CD4-positive, alpha-beta T cell treated with Interleukin-17A for 4 hours (primary cell): ENCODE measurements at places on chromosomes 12 and 14.

DNA sequence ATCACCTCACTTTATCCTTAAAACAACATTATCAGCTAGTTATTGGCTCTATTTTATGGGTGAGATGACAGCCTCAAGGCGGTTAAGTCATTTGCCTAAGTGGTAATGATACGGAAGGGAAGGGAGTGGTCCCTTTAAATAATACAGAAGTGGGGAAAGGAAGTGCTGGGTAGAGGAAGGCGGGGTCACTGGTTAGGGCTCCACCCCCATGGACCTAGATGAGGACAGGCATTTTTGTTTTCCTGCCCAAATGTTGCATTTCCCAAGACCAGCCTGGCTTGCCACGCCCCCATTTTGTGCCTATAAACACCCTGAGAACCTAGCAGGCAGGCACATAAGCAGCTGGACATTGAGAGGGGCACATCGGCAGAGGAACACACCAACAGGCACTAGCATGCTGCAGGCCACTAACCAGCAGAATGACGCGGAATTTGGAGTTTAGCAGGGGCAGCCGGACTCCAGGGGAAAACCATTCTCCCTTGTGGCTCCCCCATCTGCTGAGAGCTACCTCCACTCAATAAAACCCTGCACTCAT lies 100.9 kb downstream of the EPS8 start:
- no peak for DNase-seq

- no peak for DNase-seq
Observed at GRCh38 chr14:101879529-101880336, 84.6 kb upstream of the DYNC1H1 start.

GRCh38 chr12:61985830-61986229 lies 274.4 kb upstream of the USP15 start:
- no peak for DNase-seq

DNA sequence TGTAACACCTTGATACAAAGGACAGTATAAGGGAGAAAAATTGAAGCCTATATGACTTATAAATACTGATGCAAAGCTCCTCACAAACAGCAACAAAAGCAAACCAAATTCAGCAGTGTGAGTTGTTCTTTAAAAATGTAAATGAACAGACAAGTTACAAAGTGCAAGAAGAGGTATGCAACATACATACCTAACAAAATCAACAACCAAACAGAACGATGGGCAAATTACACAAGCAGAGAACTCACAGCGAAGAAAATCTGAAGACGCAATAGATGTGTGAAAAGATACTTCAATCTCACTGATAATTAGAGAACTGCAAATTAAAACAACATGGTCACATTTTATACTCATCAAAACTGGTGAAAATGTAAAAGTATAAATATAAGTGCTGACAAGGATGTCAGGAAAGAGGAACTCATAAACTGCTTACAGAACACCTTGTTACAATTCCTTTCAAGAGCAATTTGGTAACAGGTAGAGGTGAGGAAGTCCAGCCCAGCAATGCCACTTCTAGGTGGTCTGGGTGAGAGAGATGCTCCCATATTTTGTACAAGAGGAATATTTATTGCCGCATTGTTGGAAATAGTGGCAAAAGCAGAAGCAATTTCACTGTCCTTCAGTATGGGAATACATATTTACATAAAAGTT lies 47.3 kb downstream of the CORO1C start:
- DNase-seq: no peak

DNA sequence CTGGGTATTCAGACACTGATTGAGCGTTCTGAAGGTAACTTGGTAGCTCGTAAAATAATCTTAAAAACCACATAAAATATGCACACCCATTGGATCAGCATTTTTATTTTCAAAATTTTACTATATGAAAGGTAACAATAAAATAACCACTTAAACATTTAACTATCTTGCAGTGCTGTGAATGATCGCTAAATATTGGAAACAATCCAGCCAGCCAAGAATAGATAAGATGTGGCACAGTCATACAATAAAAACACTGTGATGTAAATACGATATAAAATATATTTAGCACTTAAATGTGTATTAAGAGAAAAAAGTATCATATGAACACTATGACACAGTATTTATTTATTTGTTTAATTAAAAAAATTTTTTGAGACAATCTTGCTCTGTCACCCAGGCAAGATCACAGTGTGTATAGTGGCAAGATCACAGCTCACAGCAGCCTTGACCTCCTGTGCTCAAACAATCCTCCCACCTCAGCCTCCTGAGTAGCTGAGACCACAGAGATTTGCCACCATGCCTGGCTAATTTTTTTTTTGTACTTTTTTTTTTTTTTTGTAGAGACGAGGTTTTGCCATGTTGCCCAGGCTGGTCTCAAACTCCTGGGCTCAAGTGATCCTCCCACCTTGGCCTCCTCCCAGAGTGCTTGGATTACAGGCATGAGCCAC lies 39.4 kb downstream of the SDR9C7 start:
- DNase-seq: no peak

GRCh38 chr14:53409969-53410368 lies 256.8 kb upstream of the DDHD1 start:
- no peak for DNase-seq

DNA sequence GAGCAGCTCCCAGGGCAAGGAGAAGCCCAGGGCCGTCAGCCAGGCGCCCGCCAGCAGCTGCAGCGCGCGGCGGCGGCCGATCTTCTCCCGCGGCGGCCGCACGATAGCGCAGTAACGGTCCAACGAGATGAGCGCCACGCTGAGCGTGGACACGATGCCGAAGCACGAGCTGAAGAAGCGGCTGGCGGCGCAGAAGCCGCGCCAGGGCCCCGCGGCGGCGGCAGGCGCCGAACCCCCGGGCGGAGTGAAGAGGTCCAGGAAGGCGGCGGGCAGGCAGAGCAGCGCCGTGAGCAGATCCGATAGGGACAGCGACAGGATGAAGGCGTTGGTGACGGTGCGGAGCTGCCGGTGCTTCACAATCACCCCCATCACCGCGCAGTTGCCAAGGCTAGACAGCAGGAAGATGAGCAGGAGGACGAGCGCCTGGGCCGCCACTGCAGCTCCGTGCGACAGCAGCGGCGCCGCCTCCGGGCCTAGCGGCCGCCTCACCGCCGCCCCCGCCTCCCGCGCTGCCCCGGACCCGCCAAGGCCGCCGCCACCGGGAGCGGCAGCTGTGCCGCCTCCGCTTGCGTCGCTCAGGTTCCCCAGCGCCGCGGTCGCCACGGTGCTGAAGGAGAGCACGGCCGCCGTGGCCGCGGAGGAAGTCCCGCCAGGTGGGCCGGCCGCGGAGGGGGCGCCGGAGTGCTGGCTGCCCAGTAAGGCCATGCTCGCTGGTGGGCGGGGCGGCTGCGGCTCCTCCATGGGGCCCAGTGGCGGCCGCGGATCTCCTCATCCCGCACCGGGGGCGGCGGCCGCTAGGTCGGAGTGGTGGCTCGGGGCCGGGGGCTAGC lies 479 bp downstream of the GPR135 start:
- peak; percentile 64 for DNase-seq

DNA sequence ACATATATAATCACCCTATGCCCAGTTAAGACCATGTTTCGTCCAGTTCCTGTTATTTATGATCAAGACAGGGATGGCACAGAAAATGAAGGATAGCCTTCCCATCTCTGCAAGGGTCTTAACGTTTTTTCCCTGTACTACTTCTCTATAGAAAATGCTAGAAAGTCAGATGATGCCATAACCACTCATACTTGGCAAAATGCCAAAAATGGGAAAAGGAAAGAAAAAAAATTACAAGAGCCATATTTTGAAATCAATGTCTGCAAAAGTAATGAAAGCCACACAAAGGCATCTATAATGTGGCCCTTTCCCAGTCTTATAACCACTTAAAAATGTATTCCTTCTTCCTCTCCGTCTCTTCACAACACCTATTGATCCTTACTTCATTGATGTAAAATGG lies 1.8 kb upstream of the MYL6B start:
- no peak for DNase-seq

DNA sequence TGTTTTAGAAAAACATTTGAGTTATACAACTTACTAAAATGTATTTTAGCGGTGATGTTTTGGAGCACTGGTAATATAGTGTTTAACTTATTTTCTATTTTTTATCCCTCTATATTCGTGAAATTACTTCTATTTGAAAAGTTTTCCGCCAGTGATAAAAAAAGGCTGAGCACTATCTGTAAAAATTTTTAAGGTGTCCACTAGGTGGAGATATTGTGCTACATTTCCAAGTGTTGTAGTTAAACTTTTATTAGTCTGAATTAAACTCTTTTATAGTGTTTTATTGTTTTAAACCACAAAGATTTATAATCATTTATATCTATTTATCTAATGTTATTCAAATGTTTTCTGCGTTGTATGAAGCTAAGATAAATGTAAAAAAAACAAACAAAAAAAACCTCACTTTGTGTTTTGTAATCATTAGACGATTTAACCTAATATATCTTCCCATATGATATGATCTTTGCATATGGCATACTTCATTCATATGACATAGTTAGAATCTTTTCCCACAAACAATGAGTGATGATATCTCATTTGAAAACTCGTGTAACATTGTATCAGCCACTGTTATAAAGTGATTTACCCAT lies 11.8 kb downstream of the ALG10B start:
- DNase-seq: no peak

DNA sequence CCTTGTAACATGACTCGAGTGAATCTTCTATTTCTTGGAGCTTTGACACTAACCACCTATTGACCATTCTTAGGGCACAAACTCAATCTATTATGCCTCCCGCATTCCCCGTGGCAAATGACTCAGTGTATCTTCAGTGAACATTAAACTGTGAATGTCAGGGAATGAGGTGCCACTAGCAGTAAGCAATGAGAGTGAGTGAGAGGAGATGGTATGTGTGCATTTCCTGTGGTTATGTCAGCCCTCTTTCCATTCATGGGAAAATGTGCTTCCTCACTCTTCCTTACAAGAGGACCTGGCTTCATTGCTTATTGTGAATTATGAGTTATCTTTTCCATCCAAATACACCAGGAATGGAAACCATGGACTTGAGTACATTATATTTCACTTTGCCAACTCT lies 229.2 kb downstream of the EMP1 start:
- DNase-seq: no peak
